ENCODE measurements at places on chromosomes 13 and 19.

DNA sequence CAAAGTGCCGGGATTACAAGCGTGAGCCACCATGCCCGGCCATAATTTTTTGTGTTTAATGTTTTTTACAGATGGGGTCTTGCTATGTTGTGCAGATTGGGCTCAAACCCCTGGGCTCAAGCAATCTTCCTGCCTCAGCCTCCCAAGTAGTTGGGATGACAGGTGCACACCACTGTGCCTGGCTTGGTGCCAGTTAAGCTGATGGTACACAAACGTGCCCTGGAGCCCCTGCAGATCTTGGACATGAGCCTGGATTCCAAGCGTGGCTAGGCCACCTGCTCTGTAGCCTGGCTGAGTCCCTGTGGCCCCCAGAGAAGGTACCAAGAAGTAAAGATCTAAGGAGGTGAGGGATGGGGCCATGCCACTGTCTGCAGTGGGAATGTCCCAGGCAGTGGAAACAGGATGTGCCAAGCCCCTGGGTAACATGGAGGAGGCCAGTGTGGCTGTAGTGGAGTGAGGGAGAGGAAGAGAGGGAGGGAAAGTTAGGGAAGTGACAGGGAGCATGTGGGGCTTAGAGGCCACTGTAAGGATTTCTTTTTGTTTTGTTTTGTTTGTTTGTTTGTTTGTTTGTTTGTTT lies 7.0 kb downstream of the PRODH2 start:
- no peak overlapping the region for H3K4me3 ChIP-seq
- no peaks in the 10 kb centered on the region for H3K36me3 ChIP-seq
- DNase-seq = no peak
- H3K4me1 ChIP-seq = no peaks in the 10 kb centered on the region
- no peak overlapping the region for H3K27ac ChIP-seq

GRCh38 chr13:66577358-66577757 lies 652.8 kb downstream of the PCDH9 start:
- no peak for DNase-seq
- H3K4me1 ChIP-seq = no peaks in the 10 kb centered on the region
- no peak overlapping the region for H3K4me3 ChIP-seq
- no peaks in the 10 kb centered on the region for H3K27me3 ChIP-seq
- no peaks in the 10 kb centered on the region for H3K36me3 ChIP-seq

DNA sequence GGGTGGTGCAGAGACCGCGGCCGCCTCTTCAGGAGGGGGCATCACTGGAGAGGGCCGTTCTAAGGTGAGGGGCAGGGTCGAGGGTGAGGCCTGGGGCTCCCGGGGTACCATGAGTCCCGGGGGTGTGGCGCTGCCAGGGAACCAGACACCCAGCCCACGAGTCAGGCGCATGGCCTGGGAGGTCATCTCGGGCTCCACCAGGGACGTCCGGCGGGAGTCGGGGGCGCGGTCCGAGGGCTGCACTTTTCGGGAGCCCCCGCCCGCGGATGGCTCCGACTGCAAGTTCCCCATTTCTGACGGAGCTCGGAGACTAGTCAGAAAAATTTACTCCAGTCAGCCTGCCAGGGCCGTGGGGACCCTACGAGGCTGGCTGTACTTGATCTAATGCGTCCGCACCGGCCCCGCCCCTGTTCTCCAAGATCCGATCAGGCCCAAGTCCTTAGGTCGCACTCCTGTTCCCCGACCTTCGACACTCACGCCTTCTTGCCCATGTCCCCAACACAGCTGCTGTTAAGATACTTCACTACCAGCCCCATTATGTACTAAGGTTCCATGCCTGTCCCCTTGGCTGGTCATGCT lies 774 bp downstream of the GGN start:
- no peaks in the 10 kb centered on the region for H3K27me3 ChIP-seq
- H3K4me3 ChIP-seq = peak overlapping the region; percentile 71
- DNase-seq = no peak
- H3K27ac ChIP-seq = no peak overlapping the region

GRCh38 chr13:105915146-105915850 lies 620.2 kb downstream of the EFNB2 start:
- H3K36me3 ChIP-seq = no peaks in the 10 kb centered on the region
- H3K4me3 ChIP-seq = no peak overlapping the region
- no peak overlapping the region for H3K27ac ChIP-seq
- peaks cover 23% of the 10 kb centered on the region for H3K4me1 ChIP-seq

DNA sequence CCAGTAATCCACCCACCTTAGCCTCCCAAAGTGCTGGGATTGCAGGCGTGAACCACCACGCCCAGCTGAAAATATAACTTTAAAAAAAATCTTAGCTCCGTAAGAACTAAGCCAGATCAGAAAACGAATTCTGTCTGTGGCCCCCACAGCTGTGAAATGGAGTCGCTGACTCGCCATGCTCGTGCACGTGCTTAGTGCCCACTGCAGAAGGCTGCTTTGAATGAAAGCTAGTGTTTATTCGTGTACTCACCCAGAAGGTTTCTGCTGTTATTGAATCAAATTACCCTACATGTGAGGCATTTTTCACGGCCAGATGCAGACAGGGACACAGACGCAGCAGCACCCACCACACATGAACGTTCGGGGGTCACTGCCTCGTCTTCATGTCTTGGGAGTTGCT lies 61.7 kb upstream of the F7 start:
- H3K27me3 ChIP-seq = no peaks in the 10 kb centered on the region
- H3K36me3 ChIP-seq = no peaks in the 10 kb centered on the region
- no peak for DNase-seq
- no peak overlapping the region for H3K4me3 ChIP-seq

- H3K36me3 ChIP-seq = no peaks in the 10 kb centered on the region
- DNase-seq = no peak
- no peaks in the 10 kb centered on the region for H3K27me3 ChIP-seq
- H3K4me1 ChIP-seq = peaks cover 30% of the 10 kb centered on the region
- H3K4me3 ChIP-seq = no peak overlapping the region
- H3K27ac ChIP-seq = no peak overlapping the region
Observed at GRCh38 chr13:109738298-109738746, 48.1 kb downstream of the IRS2 start.

DNA sequence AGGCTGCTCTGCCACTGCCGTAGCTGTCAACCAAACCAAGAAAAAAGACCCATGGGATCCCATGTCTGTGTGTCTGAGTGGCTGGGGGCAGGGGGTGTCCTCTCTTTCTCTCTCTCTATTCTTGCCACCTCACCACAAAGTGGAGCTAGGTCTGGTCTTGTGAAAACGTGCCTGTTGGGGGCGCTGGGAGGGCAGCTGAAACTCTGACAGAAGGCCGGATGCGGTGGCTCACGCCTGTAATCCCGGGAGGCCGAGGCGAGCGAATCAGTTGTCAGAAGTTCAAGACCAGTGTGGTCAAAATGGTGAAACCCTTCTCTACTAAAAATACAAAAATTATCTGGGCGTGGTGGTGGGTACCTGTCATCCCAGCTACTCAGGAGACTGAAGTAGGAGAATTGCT lies 29.2 kb downstream of the ZNF146 start:
- no peaks in the 10 kb centered on the region for H3K27me3 ChIP-seq
- H3K27ac ChIP-seq = no peak overlapping the region
- no peak overlapping the region for H3K4me3 ChIP-seq
- H3K4me1 ChIP-seq = no peaks in the 10 kb centered on the region
- DNase-seq = no peak

DNA sequence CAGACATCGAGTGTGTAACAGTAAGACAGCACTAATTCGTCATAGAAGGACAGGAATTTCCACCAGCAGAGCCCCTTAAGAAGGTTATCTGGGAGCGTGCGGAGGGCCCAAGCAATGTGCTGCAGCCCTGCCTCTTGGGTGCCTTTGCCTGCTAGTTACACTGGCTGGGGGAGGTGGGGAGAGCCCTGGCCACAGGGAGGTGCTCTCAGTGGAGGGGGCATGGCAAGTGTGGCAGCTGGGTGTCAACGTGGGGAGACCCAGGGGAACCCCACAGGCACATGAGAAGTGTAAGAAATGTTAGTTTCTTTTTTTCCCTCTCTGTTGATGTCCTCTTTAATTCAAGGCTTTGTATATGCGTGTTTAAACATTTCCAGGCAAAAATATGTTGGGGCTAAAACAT lies 50.9 kb upstream of the TMTC4 start:
- H3K27me3 ChIP-seq = peaks cover 34% of the 10 kb centered on the region
- H3K4me1 ChIP-seq = no peaks in the 10 kb centered on the region
- H3K36me3 ChIP-seq = no peaks in the 10 kb centered on the region
- H3K4me3 ChIP-seq = no peak overlapping the region
- no peak for DNase-seq

DNA sequence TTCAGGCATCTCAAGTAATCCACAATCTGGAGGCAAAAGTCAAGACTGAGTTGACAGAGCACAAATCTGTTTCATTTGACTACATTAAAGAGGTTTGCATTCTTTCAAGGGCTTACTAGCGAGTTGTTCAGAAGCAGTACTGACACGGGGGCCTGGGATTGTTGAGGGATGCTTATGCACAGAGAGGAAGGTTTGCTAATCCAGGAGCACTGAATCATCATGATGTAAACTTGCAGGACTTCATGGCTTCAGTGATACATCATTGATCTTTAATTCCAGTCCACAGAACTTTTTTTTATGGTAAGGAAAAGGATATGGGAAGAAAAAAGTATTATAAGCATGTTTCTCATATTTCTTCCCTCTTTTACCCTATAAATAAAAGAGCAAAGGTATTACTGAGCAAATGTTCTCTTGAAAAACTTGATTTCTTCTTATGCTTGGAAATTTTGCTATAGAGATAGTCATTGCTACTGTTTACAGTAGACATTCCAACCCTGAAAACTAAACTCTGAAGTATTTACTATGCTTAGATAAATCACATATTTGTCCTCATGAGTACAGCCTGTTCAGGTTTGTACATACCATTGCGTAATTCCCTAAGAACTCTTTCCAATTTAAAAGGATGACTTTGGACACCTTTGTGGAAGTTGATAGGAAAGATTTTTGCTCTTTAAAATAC lies 65.8 kb upstream of the KPNA3 start:
- no peaks in the 10 kb centered on the region for H3K27me3 ChIP-seq
- peaks cover 33% of the 10 kb centered on the region for H3K4me1 ChIP-seq
- H3K27ac ChIP-seq = peak overlapping the region; percentile 98
- peak overlapping the region; percentile 55 for H3K4me3 ChIP-seq

DNA sequence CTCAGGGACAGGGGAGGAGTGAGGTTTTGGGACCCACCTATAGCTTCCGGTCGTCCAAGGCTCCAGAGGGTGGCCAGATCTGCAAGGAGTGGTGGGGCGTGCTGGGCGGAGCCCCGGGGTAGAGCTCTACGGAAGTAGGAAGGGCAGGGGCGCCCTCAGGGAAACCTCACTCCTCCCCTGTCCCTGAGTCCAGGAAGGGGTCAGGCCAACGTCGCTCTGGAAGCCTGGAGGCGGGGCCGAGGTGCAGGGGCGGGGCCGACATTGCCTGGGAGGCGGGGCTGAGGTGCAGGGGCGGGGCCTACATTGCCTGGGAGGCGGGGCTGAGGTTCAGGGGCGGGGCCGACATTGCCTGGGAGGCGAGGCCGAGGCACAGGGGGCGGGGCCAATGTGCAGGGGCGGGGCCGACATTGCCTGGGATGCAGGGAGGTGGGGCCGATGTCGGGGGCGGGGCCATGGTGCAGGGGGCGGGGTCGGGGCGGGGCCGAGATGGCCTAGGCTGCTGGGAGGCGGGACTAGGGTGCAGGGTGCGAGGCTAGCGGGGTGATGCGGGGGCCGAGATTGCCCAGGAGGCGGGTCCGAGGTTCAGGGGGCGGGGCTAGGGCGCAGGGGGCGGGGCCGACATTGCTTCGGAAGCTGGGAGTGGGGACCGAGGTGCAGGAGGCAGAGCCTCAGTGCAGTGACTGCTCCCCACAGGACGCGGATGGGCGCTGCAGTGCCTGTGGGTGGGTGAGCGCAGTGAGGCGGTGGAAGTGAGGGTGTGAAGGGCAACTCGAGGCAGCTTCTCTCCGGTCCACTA lies 4.9 kb upstream of the PALM start:
- H3K4me1 ChIP-seq = no peaks in the 10 kb centered on the region
- no peaks in the 10 kb centered on the region for H3K36me3 ChIP-seq
- H3K4me3 ChIP-seq = no peak overlapping the region

GRCh38 chr13:93882086-93882651 lies 597.3 kb downstream of the DCT start:
- H3K27me3 ChIP-seq = no peaks in the 10 kb centered on the region
- H3K4me3 ChIP-seq = no peak overlapping the region
- no peaks in the 10 kb centered on the region for H3K4me1 ChIP-seq
- no peak overlapping the region for H3K27ac ChIP-seq

GRCh38 chr19:2038284-2039088 lies 12.6 kb downstream of the MKNK2 start:
- no peak overlapping the region for H3K27ac ChIP-seq
- no peaks in the 10 kb centered on the region for H3K36me3 ChIP-seq
- DNase-seq = no peak
- no peak overlapping the region for H3K4me3 ChIP-seq

DNA sequence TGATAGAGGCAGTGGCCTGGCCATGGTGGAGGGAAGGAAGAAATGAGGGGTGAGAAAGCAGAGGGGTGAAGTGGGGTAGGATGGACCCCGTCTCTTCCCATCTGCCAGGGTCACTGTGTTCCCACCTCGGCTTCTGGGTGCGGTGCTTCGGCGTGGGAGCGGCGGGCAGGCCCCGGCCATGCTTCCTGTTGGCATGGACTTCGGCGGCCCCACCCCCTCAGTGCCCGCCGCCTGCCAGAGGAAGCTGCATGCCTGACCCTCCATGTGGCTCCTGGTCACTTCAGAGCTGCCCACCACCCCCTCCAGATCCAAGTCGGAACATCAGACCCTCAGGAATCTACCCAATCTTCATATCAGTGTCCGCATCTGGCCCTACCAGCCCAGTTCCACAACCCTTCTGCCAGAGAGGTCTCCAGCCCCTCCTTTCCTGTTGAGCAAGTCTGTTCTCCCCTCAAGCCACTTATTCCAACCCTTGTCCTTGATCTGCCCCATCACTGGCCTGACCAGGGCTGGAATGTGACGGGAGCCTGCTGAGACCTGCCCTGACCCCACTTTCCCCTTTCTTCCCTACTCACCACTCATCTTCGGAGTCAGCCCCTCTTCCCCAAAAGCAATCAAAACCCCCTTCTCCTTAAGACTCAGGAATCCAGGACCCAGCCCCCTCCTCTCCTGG lies 1.5 kb downstream of the KCNN4 start:
- H3K27me3 ChIP-seq = no peaks in the 10 kb centered on the region
- H3K4me1 ChIP-seq = peaks cover 58% of the 10 kb centered on the region
- H3K4me3 ChIP-seq = peak overlapping the region; percentile 62
- H3K27ac ChIP-seq = peak overlapping the region; percentile 88
- H3K36me3 ChIP-seq = peaks cover 11% of the 10 kb centered on the region
- DNase-seq = peak; percentile 80

DNA sequence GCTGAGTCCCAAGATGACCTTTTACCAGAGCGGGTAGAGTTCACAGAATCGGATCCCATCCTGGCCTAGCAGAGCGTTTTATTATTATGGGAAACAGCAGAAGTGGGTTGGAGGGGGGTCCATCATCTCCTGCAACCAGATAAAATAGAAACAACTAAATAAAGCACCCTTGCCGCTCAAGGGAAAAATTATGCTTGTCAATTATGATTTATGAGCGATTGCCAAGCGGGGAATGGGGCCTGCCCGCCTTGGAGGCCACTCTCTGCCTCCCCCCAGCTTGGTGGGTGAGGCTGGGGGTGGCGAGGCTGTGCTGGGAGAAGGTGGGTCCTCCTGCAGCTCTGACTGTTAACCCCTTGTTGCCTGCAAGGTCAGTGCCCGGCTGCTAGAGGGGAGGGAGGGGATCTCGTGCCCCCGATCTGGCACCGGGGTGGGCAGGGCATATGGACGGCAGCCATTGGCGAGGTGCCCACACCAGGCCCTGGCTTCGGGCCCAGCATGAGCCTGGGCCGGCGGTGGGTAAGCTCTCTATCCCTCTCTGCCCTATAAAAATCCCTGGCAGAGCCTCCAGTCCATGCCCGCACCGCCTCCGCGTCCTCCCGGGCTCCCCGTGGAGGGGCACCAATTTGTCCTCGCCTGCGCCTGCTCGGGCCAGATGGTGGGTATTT lies 129.1 kb downstream of the URI1 start:
- DNase-seq = no peak
- H3K27ac ChIP-seq = no peak overlapping the region
- H3K4me1 ChIP-seq = no peaks in the 10 kb centered on the region
- H3K27me3 ChIP-seq = peaks cover 51% of the 10 kb centered on the region
- no peaks in the 10 kb centered on the region for H3K36me3 ChIP-seq
- H3K4me3 ChIP-seq = no peak overlapping the region

Measured in PC-9 (cell line).